ENCODE measurements at places on chromosomes 12 and 14.

- no peak for DNase-seq
Measured at GRCh38 chr14:40758076-40758475, 848.6 kb upstream of the LRFN5 start.

DNA sequence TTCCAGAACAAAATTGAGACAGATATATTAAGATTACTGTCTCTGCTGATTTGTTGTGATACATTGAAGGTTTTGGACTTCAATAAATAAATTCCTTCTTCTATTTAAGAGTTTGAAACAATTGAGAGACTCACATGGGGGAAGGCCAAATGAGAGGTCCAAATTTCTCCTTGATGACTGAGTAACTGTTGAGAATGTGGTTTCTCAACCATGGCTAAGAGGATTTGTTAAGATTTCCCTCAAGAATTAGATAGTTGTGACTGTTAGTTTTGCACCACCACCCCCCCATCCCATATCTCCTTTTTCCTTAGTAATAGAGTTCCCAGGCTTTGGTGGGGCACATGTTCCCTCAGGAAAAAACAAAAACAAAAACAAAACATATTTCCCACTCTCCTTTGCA is 47.7 kb upstream of the IGF1 start:
- peak; percentile 33 for DNase-seq

DNA sequence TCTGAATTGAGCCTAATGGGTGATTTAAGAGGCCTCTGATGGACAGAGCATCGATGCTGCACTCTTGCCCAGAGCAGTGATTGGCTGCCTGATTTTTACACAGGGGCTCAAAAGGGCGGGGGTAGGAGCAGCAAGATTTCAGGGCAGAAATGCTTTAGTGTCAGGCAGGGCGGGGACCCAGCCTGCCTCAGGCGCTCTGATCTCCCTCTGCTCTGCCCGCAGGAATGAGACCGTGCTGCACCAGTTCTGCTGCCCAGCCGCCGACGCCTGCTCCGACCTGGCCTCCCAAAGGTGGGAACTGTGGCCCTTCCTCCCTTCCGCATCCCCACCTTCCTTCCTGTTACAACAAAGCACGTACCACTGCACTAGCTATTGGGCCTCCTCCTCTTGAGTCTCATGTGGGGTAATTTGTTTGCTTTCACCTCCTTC is 32.4 kb downstream of the IQSEC3 start:
- DNase-seq: peak; percentile 34

- no peak for DNase-seq
Measured at GRCh38 chr12:108685469-108686260, 45.7 kb downstream of the CORO1C start.

GRCh38 chr14:73022051-73022450 is 4.9 kb downstream of the ZFYVE1 start:
- no peak for DNase-seq

GRCh38 chr14:89669193-89669592 is 252.2 kb upstream of the FOXN3 start:
- no peak for DNase-seq

DNA sequence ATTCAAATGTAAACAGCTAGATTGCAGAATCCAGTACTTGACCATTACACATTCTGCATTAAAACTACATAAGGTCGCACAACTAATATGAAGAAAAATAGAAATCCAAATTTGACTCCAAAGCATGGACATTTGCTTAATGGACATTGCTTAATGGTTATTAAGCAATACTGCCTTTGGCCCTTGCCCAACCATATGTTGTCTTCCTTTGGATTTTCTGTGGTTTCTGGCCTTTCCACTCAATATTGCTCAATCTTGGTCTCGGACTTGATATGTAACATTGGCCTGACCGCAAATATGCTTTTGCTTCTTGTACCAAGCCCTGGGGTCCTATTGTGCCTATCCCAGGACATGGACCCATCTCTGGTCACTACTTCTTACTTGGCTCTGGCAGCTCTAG is 67.2 kb downstream of the PTPRR start:
- DNase-seq: peak; percentile 62

Data from AG20443 (cell line).